Neural progenitor cell (in vitro differentiated cells): ENCODE measurements at places on chromosomes 6 and 20. TPM values are rescaled to one million over a fixed set of nuclear protein-coding genes. Genes with fewer than 3 reads are reported as not detected.

GRCh38 chr6:150548330-150548729 lies 51.4 kb upstream of the PLEKHG1 start:
- no peak overlapping the region for H3K4me3 ChIP-seq
- H3K36me3 ChIP-seq, result no peaks in the 10 kb centered on the region
- H3K4me1 ChIP-seq, result peaks cover 2% of the 10 kb centered on the region
- no peak for DNase-seq
- H3K27ac ChIP-seq, result no peak overlapping the region

DNA sequence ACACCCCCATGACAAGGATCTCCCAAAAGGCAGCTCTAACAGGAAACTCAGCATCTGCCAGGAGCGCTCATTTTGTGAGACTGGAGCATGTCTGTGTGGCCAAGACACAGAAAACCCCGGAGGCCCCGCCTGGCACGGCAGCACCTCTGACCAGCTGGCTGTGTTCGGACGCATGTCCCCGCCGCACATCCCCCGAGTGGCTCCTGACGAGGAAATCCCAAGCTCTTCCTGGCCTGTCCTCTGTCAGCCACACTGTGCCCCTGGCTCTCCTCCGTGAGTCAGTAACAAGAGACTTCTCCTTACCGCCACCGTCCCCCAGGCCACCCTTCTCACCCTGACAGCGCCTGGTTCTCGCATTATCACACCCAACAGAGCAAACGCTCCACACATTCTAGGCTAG lies 14.4 kb downstream of the SLC2A4RG start:
- no peak for DNase-seq
- no peaks in the 10 kb centered on the region for H3K36me3 ChIP-seq
- H3K4me3 ChIP-seq, result no peak overlapping the region
- H3K4me1 ChIP-seq, result no peaks in the 10 kb centered on the region

GRCh38 chr6:170273681-170274080 lies 17.2 kb downstream of the DLL1 start:
- no peak overlapping the region for H3K4me3 ChIP-seq
- H3K36me3 ChIP-seq, result no peaks in the 10 kb centered on the region
- no peak for DNase-seq
- peaks cover 16% of the 10 kb centered on the region for H3K4me1 ChIP-seq
- no peak overlapping the region for H3K27ac ChIP-seq
- H3K27me3 ChIP-seq, result no peaks in the 10 kb centered on the region

- no peak for DNase-seq
- H3K4me3 ChIP-seq, result no peak overlapping the region
- H3K27me3 ChIP-seq, result no peaks in the 10 kb centered on the region
Observed at GRCh38 chr6:34445313-34445860, 19.5 kb upstream of the RPS10 start.

- H3K27me3 ChIP-seq, result no peaks in the 10 kb centered on the region
- H3K4me1 ChIP-seq, result no peaks in the 10 kb centered on the region
- H3K27ac ChIP-seq, result no peak overlapping the region
- H3K36me3 ChIP-seq, result no peaks in the 10 kb centered on the region
- no peak for DNase-seq
Observed at GRCh38 chr6:35017411-35018181, 123.5 kb downstream of the TCP11 start.

DNA sequence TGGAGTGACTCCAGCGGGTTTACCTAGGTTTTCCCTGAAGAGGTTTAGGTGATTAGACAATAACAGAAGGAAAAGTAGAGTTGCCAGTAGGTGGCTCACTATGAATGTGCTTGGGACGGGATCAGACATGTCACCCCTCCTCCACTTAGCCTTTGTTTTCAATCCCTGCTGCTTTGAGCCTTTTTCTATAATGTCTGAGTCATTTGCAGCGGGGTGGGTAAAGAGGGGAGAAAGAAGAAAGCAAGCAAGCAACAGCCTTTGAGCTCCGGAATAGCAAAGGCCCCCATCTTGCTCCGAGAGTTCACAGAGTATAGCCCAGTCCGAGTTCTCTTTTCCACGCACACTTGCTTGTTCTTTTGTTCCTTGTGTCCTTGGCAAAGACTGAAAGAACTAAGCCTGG lies 129.1 kb downstream of the PACRG start:
- no peaks in the 10 kb centered on the region for H3K27me3 ChIP-seq
- H3K36me3 ChIP-seq, result no peaks in the 10 kb centered on the region
- peak overlapping the region; percentile 66 for H3K27ac ChIP-seq

- no peak for DNase-seq
- H3K4me3 ChIP-seq, result no peak overlapping the region
- peaks cover 32% of the 10 kb centered on the region for H3K4me1 ChIP-seq
- no peaks in the 10 kb centered on the region for H3K36me3 ChIP-seq
- no peak overlapping the region for H3K27ac ChIP-seq
Observed at GRCh38 chr6:6750594-6751265, 162.2 kb downstream of the LY86 start.

GRCh38 chr6:90169374-90169773 lies 127.3 kb downstream of the BACH2 start:
- no peaks in the 10 kb centered on the region for H3K27me3 ChIP-seq
- no peak overlapping the region for H3K4me3 ChIP-seq
- H3K4me1 ChIP-seq, result peaks cover 15% of the 10 kb centered on the region
- DNase-seq, result peak; percentile 53
- no peak overlapping the region for H3K27ac ChIP-seq
- H3K36me3 ChIP-seq, result peaks cover 4% of the 10 kb centered on the region

DNA sequence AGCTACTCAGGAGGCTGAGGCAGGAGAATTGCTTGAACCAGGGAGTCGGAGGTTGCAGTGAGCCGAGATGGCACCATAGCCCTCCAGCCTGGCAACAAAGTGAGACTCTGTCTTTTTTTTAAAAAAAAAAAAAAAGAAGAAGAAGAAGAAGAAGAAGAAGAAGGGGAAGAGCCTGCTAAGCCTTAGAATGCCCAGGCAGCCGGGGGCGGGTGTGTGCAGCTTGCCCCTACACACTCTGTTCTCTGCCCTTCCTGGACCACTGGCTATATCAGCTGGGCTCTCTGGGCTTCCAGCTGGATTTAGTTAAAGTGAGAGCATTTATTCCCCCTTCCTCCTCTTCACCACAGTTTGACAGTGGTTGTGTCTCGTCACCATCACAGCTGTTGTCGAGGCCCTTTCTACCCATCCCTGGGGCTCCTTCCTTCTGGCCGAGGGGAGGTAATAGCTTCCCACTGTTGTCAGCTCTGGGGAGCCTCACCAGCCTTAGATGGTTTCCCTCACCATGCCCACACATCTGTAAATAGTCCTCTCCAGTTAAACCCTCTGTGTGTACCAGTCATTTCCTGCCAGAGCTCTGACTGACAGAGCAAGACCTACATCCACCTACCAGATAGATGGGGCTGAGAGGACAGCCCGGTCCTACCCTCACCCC lies 77.6 kb downstream of the TRERF1 start:
- no peaks in the 10 kb centered on the region for H3K27me3 ChIP-seq
- no peaks in the 10 kb centered on the region for H3K4me1 ChIP-seq

DNA sequence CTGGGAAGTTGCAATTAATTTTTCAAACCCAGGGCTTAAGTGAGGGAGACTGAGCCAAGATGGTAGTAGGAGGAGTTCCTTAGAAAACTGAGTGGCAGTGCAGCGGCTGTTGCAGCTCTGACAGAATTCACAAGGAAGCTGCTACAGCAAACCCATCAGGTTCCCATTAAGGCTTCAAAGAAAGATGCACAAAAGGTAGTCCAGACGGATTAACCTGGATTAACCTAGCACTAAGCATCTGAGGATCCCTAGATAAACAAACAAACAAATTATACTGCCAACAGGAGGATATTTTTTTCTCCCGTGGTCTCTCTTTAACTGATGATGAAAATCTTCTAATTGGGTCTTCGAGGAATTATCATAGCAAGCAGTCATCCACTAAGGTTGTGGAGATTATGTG lies 5.2 kb downstream of the TENT5A start:
- peak; percentile 81 for DNase-seq
- H3K36me3 ChIP-seq, result no peaks in the 10 kb centered on the region
- peak overlapping the region; percentile 62 for H3K27ac ChIP-seq
- H3K4me1 ChIP-seq, result peaks cover 47% of the 10 kb centered on the region

DNA sequence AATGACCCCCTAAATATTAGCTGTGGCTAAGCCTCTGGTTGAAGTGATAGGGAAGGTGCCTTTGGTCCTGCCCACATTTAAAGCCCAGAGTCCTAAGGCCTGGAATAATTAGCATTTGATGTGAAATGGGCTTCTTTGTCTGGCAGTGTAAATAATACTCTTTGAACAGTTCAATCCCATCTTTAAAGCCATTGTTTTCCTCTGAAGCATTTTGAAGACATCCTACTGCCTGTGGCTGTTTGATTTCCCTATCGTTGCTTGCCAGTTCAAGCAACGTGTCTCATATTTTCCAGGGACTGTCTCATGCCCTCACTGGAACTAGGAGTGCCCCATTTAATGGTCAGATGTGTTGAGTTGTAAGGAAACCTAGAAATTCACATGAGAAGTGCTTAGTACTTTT lies 89.3 kb upstream of the BTN3A2 start:
- H3K27me3 ChIP-seq, result no peaks in the 10 kb centered on the region
- H3K27ac ChIP-seq, result peak overlapping the region; percentile 14
- no peak overlapping the region for H3K4me3 ChIP-seq
- no peaks in the 10 kb centered on the region for H3K36me3 ChIP-seq
- DNase-seq, result no peak
- peaks cover 26% of the 10 kb centered on the region for H3K4me1 ChIP-seq

DNA sequence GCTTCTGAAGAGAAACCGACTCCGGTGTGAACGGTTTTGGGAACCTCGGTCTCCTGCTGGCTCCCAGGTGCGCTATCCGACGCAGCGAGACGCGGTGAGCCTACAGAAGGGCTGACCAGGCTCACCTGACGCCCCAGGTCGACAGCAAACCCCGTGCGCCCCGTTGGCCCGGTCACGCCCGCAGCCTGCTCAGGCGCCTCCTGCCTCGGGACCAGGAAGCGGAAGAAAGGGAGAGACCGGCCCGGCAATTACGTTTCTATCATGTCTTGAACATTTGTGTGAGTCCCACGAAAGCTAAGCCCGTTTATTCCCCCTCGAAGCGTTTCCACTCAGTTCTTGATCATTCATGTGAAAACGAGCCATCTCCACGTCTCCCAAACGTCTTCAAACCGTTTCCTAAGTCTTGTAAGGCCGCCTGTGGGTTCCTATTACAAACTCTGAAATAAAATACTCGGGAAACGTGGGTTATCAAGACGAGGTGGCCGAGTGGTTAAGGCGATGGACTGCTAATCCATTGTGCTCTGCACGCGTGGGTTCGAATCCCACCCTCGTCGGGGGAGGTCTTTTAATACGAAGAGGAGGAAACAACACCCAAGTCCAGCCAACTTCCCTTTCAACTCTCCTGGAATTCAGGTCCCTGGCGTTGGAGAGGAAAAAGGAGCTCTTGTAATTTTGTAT lies 150.5 kb upstream of the PRSS16 start:
- no peak overlapping the region for H3K27ac ChIP-seq
- no peaks in the 10 kb centered on the region for H3K4me1 ChIP-seq
- peaks cover 65% of the 10 kb centered on the region for H3K27me3 ChIP-seq
- no peaks in the 10 kb centered on the region for H3K36me3 ChIP-seq

DNA sequence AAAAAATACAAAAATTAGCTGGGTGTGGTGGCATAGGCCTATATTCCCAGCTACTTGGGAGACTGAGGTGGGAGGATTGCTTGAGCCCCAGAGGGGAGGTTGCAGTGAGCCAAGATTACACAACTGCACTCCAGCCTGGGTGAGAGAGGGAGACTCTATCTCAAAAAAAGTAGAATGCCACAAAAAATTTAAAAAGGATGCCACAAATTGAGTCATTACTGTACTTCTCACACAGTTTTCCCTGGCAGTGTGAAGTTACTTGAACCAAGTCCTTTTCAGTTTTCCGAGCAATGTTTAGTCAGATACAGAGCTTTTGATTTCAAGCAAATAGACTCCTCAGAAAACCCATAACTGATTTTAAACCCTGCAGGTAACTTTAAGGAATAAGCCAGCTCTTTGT lies 53.3 kb downstream of the TNFRSF21 start:
- no peaks in the 10 kb centered on the region for H3K36me3 ChIP-seq
- H3K4me1 ChIP-seq, result peaks cover 7% of the 10 kb centered on the region
- no peak overlapping the region for H3K4me3 ChIP-seq
- DNase-seq, result no peak

DNA sequence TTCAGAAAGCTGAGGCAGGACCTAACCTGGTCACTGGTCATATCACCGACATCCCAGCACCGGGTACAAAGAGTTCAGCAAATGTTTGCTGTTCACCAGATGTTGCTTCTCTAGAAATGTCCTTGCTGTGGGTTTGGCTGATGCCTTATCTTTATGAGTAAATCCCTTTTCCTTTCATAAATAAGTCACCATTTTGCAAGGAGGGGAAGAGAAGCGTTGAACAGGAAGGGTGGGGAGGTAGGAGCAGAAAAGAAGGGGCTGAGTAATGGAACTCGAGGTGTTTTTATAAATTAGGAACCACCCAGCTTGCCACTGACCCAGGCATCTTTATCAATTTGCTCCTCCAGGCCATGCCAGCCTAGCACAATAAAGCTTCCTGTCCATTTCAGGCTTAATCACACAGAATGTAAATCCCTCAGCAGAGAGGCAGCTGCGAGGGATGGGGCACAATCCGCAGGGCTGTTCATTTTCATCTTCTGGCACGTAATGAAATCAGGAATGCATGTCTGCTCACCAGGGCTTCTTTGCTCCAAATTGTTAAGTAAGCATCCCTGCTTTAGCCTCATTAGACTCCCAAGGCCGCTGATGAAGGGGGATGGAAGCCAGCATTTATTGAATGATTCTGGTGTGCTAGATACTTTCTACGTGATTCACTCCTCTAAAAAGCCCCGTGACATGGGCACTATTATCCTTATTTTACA lies 371.9 kb upstream of the CHD6 start:
- peaks cover 7% of the 10 kb centered on the region for H3K4me1 ChIP-seq
- peaks cover 3% of the 10 kb centered on the region for H3K36me3 ChIP-seq
- no peak overlapping the region for H3K27ac ChIP-seq
- no peaks in the 10 kb centered on the region for H3K27me3 ChIP-seq
- peak; percentile 50 for DNase-seq
- no peak overlapping the region for H3K4me3 ChIP-seq

DNA sequence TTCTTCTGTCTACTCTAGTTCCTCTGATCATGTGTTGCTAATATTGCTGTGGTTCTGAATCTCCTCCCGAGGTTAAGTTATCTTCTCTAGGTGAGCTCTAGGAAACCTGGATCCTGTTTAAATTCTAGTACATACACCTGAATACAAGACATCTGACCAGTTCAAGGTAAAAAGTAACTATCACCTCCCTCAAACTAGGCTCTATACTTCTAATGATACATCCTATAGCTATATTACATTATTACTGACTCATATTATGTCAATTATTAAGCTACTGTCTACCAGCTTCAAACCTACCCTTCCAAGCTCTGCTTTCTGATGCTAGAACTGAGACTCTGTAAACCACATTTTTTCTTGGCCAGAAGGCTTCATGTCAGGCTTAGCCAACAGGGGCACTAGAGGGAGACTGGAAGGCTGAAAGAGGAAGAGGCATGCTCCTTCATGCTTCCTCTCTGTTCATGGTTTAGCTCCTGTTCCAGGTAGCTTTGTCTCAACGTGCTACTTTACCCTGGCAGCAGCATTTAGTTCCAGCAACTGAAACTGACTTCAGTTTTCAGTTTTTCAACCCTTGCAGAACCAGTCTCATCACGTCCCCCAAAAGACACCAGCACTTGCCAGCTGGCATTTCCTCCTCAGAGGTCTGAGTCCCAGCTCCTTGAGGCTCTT lies 148.4 kb upstream of the TOP1 start:
- no peaks in the 10 kb centered on the region for H3K27me3 ChIP-seq
- H3K4me1 ChIP-seq, result no peaks in the 10 kb centered on the region
- no peaks in the 10 kb centered on the region for H3K36me3 ChIP-seq
- no peak overlapping the region for H3K27ac ChIP-seq
- no peak for DNase-seq

MAP3K5 gene
- total RNA-seq, result 0.02 and 0.28 TPM in 2 replicates

VARS2 gene
- total RNA-seq, result 21.5 and 64.6 TPM in 2 replicates

IRF4 gene
- 0.11 and 0.53 TPM in 2 replicates for total RNA-seq

CDH26 gene
- total RNA-seq, result 0.09 TPM in 1 of 2 replicates, not detected in the other

RNF182 gene
- total RNA-seq, result 10.3 and 15.3 TPM in 2 replicates

CD24 gene
- total RNA-seq, result 330 and 448 TPM in 2 replicates

CDH22 gene
- total RNA-seq, result 0.13 and 0.28 TPM in 2 replicates

CDH4 gene
- total RNA-seq, result 2.9 and 6.5 TPM in 2 replicates

PPP1R14C gene
- total RNA-seq, result 0.06 and 0.26 TPM in 2 replicates

PNPLA1 gene
- total RNA-seq, result not detected in 2 replicates
